Right hindlimb (tissue), 1 donor: ENCODE measurements at places on chromosomes 5 and 9.

DNA sequence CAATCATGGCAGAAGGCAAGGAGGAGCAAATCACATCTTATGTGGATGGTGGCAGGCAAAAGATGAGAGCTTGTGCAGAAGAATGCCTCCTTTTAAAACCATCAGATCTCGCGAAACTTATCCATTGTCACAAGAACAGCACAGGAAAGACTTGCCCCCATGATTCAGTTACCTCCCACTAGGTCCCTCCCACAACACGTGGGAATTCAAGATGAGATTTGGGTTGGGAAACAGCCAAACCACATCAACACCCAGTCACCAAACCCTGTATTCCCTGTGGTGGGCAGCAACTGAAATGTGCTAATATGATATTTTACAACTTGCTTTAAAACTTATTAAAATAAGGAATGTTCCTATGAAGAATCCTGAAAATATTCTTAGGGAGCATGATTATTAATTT lies 54.2 kb downstream of the RASGRF2 start:
- DNase-seq: no peak

DNA sequence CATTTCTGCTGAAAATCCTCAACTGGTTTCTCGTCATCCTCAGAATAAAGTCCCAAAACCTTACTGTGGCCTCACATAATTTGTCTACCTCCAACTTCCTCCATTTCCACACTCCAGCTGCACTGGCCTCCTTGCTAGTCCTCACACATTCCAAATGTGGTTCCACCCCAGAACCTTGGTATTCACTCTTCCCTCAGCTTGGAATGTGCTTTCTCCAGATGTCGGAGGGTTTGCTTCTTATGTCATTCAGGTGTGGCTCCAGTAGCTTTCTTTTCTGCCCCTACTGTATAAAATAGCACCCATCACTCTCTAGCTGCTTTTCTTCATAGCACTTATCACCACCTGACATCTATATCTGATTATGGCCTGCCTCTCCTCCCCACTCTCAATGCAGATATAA lies 102.5 kb upstream of the IFNK start:
- no peak for DNase-seq

DNA sequence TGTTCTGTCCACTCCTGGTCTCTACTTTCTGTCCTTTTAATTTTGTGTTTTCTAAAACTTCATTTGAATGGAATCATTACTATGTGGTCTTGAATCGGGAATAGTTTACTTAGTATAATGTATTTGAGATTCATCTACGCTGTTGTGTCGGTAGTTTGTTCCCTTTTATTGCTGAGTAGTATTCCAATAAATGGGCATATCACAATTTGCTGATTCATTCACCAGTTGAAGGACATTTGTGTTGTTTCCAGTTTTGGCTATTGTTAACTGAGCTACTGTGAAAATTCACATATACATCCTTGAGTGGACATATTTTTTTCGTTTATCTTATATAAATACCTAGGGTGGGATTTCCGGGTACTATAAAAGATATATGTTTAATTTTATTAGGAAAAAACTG lies 19.5 kb upstream of the PPARGC1B start:
- no peak for DNase-seq

DNA sequence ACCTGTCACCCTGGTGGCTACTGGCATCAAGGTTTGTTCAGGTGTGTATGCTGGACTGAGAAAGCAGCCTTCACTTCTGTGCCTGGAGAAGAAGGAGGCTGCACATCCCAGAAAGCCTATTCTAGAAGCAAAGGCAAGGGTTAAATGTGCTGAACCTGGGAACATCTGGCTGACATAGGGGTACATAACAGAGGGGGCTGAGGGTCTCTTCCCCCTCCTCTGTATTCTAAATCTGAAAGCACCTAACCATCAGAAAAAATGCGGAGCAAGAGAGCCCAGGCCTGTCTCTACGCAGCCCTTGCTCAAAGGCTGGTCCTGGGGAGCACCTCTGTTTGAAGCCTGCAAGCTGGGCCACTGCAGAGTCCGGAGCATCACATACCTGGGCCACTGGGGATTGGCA lies 53.2 kb upstream of the FSTL4 start:
- DNase-seq: no peak

DNA sequence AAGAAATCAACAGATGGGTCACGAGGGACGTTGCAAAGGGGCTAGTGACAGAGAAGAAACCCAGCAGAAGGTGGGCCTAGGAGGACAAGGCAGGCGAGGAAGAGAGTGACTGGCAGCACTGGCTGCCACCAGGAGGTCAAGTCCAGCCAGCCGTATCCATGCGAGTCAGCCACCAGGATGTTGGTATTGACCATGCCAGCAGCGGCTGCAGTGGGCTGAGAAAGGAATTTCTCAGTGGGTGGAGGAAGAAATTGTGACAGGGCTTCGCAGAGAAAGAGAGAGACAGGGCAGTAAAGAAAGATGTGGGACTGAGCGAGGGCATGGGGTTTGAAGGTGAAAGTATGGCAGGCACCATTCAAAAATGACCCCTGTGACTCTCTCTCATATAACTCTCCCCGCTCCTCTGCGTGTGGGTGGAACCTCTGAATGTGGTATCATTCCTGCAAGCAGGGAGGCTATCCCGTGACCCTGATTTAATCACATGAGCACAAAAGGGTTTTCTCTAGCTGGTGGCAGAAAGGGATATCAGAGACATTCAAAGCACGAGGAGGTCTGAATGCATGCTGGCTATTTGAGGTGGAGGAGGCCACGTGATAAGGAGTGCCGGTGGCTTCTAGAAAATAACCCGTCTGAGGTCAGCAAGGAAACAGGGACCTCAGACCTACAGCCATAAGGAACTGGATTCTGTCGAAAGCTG lies 45.4 kb upstream of the FBXW11 start:
- no peak for DNase-seq

GRCh38 chr5:172165465-172165864 lies 22.6 kb downstream of the STK10 start:
- no peak for DNase-seq

GRCh38 chr5:179973391-179973790 lies 65.7 kb upstream of the TBC1D9B start:
- DNase-seq: no peak

DNA sequence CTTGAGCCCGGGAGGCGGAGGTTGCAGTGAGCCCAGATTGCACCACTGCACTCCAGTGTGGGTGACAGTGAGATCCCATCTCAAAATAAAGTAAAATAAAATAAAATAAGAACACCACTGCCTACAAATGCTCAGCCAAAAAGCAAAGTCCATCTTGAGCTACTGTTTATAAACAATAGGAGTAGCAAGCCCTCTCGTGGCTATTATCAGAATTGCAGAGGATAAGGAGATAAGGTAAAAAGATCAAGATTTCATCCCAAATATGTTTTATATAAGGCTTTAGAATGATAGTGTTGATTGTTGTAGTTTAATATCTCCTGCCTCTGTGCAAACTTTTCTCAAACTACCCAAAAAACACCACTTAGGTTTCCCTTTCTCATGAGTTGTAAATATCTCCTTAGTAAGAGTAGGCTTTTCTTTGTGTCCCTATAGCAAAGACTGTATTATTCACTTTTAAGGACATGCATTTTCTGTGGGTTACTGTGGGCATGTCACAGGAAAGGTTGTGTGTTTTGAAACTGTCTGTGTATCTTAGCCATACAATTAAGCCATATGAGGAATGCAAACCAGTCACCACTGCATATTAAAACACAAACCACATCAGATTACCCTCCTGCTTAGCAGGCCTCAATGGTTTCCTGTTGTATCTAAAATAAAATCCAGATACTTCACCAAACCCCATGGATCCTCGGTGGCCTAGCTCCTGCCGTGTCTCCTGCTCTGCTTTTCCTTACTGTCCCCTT lies 31.8 kb upstream of the CKS2 start:
- no peak for DNase-seq

DNA sequence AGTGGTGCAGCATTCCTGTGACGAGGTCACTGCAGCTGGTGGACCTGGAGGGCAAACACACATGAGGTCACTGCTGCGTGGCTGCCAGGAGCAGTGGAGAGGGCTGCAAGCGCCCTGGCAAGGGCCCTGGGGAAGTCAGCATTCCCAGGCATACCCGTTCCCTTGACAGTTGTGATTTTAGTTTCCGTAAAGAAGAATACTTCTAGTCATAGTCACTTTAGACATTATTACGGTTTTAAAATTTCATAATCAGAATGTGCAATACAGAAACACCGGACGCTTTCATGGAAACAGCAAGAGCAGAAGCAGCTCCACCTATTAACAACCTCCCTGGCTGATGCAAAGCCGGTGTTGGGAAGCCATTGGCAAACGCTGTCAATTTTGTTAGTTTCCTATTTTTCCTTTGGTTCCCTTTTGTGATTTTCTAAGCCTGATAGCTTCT lies 129.8 kb downstream of the GADD45G start:
- DNase-seq: no peak

- no peak for DNase-seq
Observed at GRCh38 chr5:173831196-173831914, 56.8 kb upstream of the CPEB4 start.

GRCh38 chr5:105735704-105736103 lies 1935.0 kb downstream of the EFNA5 start:
- DNase-seq: no peak

DNA sequence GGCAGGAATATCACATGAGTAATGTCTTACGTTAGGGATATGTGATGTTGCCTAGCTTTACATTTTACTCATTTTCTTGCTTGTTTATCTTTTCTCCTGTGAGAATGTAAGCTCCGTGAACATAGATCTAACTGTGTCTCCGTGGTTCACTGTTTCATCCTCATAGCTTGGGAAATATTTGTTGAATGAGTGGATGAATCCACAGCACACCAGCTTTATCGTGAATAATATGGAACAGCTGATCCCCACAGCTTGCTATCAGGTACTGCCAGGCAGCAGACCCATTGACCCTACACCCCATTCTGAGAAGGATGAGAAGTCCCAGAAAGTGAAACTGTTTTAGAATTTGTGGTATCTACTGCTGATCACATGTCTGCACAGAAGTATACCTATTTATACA lies 106.8 kb upstream of the FBN2 start:
- DNase-seq: no peak

DNA sequence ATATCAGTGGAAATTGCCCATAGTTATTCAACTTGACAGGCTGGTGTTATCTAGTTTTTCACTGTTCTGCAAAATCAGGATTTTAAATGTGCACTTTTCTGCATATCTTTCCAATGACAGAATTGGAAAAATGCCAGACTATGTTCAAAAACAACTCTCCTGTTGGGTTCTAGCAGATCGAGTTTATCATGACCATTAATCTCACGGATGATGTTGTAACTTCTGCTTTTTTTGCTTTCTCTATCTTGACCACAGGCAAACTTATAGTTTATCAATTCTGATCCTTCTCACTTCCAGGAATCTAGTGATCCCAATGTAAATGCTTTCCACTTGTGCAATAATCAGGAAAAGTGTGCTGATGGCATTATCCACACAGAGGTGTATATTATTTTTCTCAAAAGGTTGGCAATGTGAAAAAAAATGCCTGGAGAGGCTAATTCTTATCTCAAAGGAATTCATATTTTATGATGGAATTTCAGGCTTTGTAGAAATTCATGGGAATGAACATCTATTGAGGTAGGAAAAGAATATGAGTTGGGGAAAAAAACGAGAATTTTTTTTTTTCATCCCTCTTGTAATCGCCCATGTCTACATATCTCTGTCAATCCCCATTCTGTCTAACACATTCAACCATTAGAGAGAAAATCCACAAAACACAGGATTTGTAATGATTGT lies 73.6 kb upstream of the DAB2 start:
- no peak for DNase-seq

DNA sequence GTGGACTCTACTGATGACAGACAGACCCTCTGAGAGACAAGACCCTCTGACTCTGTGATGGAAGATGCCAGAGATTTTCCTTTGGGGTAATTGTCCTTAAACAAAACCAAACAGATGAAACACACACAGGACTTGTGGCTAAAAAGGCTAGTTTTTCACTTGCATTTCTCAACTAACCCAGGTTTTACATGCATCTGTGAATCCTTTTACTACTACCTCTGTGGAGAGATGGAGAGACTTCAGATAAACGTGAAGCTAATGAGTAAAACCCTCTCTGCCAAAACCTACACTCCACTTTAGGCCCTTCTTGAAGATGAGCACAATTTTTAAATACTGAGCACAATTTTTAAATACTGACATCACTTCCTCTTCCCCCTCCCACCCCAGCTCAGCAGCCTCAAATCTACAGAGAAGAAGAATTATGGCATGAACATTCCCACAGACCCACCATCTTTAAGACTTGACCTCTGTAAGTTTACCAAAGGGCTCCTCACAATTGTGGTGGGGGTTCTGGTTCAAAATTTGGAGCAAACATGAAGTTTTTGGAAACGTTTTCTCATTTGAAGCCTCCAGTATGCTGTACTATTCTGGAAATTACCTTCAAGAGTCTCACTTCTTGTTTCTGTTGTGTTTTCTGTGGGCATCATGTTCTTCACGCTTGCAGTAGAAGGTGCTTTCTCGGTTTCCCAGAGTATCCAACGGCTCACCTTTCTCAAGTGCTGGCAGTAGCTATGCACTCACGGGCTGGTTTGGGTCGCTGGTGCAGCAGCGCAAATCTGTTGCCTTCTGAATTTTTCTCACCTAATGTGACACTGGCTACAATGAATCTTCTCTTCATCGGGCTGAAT lies 42.7 kb downstream of the ACER2 start:
- no peak for DNase-seq

- DNase-seq: no peak
Observed at GRCh38 chr9:91777292-91777830, 172.7 kb downstream of the ROR2 start.

DNA sequence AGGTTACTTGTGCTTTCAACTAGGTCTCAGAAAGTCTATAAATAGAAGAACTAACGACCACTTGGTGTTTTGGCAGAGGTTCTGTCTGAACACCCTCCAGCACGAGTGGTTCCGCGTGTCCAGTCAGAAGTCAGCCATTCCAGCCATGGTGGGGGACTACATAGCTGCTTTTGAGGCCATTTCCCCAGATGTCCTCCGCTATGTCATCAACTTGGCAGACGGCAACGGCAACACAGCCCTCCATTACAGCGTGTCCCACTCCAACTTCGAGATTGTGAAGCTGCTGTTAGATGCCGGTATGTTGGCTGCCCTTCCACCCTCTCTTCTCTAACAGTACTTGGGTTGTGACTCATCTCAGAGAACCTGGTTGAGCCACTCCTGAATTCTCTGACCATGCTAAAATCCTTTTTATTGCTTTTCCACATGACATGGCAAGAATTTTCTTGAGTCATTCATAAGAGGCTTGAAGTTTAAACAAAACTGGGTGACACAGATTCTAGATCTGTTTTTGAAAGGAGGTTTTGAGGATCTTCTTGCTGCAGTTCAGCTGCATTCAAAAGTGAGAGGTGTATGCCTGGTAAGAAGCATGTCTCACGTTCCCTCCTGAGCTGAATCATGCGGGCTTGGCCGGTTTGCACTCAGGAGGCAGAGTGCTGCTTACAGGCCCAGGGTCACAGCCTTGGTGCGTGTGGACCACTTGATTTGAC lies 103.1 kb upstream of the DMRT1 start:
- DNase-seq: peak; percentile 60

GRCh38 chr9:91275655-91276054 lies 86.1 kb downstream of the AUH start:
- DNase-seq: no peak

- no peak for DNase-seq
Observed at GRCh38 chr5:55364537-55365055, 56.8 kb downstream of the MTREX start.
